Dermis microvascular lymphatic vessel endothelial cell (primary cell): ENCODE measurements at places on chromosomes 13 and 19. TPM values are rescaled to one million over a fixed set of nuclear protein-coding genes. Genes with fewer than 3 reads are reported as not detected.

The ZNF791 gene
- total RNA-seq: 10.4 and 11.2 TPM in 2 replicates

The LYPD3 gene
- 0.26 and 0.51 TPM in 2 replicates for total RNA-seq

The CERS4 gene
- 7.7 and 22.9 TPM in 2 replicates for total RNA-seq

The RRAS gene
- 23.0 and 31.6 TPM in 2 replicates for total RNA-seq

The TMEM150B gene
- not detected in 2 replicates for total RNA-seq

The ADGRE1 gene
- total RNA-seq: not detected in 2 replicates

The SOHLH2 gene
- 0.13 TPM in 1 of 2 replicates, not detected in the other for total RNA-seq

The PRSS57 gene
- total RNA-seq: not detected in 2 replicates

The ZNF836 gene
- total RNA-seq: 7.5 and 7.8 TPM in 2 replicates

The POU4F1 gene
- under 0.01 TPM in 2 replicates for total RNA-seq

The SLC7A1 gene
- total RNA-seq: 14.9 and 22.5 TPM in 2 replicates

The THSD1 gene
- 41.3 and 52.8 TPM in 2 replicates for total RNA-seq

The KIR3DL1 gene
- total RNA-seq: not detected in 2 replicates

The LILRB1 gene
- total RNA-seq: 0.13 TPM in 1 of 2 replicates, not detected in the other

The NCCRP1 gene
- not detected in 2 replicates for total RNA-seq

The ZNF154 gene
- total RNA-seq: 0.13 and 0.63 TPM in 2 replicates

The KLK13 gene
- total RNA-seq: not detected in 2 replicates

The ENOX1 gene
- 0.38 and 1.2 TPM in 2 replicates for total RNA-seq

The ICAM5 gene
- under 0.01 TPM in 1 of 2 replicates, not detected in the other for total RNA-seq

The ZNF135 gene
- total RNA-seq: 0.64 and 1.8 TPM in 2 replicates

The PALM3 gene
- total RNA-seq: under 0.01 TPM in 1 of 2 replicates, not detected in the other

The CCDC194 gene
- not detected in 2 replicates for total RNA-seq

The TARM1 gene
- not detected in 2 replicates for total RNA-seq

The ZNF573 gene
- 3.1 and 3.8 TPM in 2 replicates for total RNA-seq

The MYO1F gene
- total RNA-seq: 0.13 and 0.38 TPM in 2 replicates

The ZNF90 gene
- total RNA-seq: 0.63 and 0.77 TPM in 2 replicates

The ZNF738 gene
- total RNA-seq: 4.4 and 5.0 TPM in 2 replicates

The NCR1 gene
- not detected in 2 replicates for total RNA-seq

The KCNN4 gene
- total RNA-seq: 0.39 and 0.51 TPM in 2 replicates

The SULT2B1 gene
- 0.13 TPM in 1 of 2 replicates, not detected in the other for total RNA-seq

The CD37 gene
- total RNA-seq: not detected in 2 replicates

The TMEM255B gene
- total RNA-seq: 45.6 and 51.7 TPM in 2 replicates

The STK11 gene
- 67.6 and 69.3 TPM in 2 replicates for total RNA-seq

The FOSB gene
- 1.3 and 3.9 TPM in 2 replicates for total RNA-seq

The KLK3 gene
- not detected in 2 replicates for total RNA-seq

The IL4I1 gene
- 1.6 and 1.9 TPM in 2 replicates for total RNA-seq

The SHISA7 gene
- not detected in 2 replicates for total RNA-seq

The RAB3D gene
- 34.7 and 35.5 TPM in 2 replicates for total RNA-seq

The ADAMTS10 gene
- total RNA-seq: 4.2 and 13.0 TPM in 2 replicates

The GSX1 gene
- total RNA-seq: not detected in 2 replicates

The WDR62 gene
- 1.8 and 2.7 TPM in 2 replicates for total RNA-seq

The RYR1 gene
- not detected in 2 replicates for total RNA-seq

The RNF113B gene
- total RNA-seq: not detected in 2 replicates

The MYADM gene
- 5.9 and 12.5 TPM in 2 replicates for total RNA-seq

The CYP4F11 gene
- total RNA-seq: not detected in 2 replicates

The CABP5 gene
- not detected in 2 replicates for total RNA-seq

The PEAK3 gene
- 0.13 and 0.51 TPM in 2 replicates for total RNA-seq

The PDX1 gene
- not detected in 2 replicates for total RNA-seq

The SLITRK1 gene
- not detected in 2 replicates for total RNA-seq

The C19orf67 gene
- not detected in 2 replicates for total RNA-seq

The DPY19L3 gene
- total RNA-seq: 18.6 and 30.1 TPM in 2 replicates
